ENCODE measurements at places on chromosomes 7 and 10.

- DNase-seq: no peak
These were observed 2.8 kb upstream of the AHCYL2 start for GRCh38 chr7:129222064-129222463.

GRCh38 chr7:74455928-74456327, 2.2 kb downstream of the GTF2IRD1 start:
- DNase-seq: no peak

GRCh38 chr10:51204701-51205100, 130.4 kb downstream of the PRKG1 start:
- DNase-seq: no peak

DNA sequence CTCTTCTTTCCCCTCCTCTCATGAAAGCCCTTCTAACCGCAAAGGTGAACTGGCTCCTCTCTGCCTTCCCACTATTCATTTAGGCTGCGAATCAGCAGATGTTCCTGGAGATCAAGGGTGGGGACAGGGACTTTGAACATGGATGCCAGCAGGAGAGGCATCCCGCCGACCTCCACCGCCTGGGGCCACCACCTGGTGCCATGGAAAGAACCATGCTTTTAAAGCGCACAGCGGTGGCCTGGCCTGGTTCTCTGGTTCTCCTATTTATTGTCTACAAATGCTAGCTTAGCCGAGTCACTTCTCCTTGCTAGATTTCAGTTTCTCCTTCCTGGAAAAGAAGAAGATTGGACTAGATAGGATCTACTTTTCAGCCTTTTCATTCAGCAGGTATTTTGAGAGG, 43.2 kb upstream of the KCNMA1 start:
- DNase-seq: no peak

DNA sequence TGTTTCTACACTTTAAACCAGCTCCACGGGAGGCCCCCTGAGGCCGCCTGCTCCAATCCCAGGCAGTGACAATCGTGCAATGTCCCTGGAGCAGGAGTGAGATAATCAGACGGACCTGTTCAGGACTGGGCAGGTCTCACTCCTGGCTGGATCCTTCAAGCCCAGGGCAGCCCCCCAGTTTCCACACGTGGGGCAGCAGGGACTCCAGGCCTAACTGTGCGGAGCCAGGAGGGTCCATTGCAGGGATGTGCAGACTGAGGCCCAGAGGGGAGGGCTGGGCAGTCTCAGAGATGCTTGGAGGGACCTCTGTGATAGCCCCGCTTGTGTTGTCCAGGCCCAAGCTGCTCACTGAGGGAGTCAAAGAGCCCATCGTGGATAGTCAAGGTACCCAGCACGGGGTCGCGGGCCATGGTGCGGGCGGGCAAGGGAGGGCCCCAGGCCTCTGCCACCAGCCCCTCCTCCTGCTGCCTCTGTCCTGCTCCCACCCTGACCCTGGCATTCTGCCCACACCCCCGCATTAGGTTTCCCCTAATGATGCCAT, 110.5 kb upstream of the KCTD7 start:
- no peak for DNase-seq

DNA sequence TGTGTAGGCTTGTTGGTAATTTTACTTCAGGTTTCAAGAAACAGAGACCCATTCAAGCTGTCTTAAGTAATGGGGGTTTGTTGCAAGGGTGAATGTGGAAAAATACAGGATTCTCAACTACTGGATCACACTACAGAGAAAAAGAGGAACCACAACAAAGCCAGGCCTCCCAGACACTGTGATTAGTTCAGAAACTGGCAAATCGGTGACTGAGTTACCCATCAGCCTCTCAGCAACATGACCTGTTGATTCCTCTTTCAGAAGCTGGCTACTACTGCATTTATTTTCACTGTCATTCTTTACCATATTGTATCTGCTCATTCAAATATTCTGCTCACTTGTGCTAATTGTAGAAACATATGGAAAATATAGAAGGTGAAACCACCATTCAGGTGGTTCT, 16.0 kb downstream of the CCDC71L start:
- DNase-seq: no peak

DNA sequence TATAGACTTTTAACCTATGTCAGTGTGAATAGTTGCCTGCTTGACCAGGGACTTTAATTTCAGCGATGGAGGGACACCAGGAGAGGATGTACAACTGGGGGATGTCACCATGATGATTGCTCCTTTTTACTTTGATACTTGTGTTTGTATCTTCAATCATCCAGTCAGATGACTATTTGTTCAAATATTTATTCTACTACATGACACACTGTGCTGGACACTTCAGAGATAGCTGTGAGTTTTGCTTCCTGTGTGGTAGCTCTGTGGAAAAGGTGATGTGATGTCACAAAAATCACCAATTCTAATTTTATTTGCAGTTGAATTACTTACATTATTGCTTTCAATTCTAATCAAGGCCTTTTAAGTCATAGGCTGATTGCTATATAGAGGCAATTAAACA, 62.7 kb upstream of the CREB5 start:
- peak; percentile 28 for DNase-seq

DNA sequence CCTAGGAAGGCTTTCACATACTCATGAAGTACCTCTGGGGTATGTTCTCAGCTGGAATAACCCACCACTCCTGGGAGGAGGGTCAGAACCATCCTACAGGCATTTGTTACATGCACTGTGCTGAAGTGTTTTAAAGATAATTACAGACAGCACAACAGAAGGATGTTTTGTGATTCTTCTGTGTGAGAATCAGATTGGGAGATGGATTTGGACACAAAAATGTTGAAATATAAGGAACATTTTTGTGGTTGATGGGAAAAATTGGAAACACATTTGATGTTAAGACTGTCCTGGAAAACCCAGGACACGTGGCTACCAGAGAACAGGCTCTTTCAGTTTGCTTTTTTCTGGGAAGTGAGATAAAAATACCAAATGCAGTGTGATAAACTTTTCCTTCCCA, 61.4 kb downstream of the BICC1 start:
- no peak for DNase-seq

GRCh38 chr10:124701881-124702656, 42.1 kb downstream of the FAM53B start:
- DNase-seq: no peak

DNA sequence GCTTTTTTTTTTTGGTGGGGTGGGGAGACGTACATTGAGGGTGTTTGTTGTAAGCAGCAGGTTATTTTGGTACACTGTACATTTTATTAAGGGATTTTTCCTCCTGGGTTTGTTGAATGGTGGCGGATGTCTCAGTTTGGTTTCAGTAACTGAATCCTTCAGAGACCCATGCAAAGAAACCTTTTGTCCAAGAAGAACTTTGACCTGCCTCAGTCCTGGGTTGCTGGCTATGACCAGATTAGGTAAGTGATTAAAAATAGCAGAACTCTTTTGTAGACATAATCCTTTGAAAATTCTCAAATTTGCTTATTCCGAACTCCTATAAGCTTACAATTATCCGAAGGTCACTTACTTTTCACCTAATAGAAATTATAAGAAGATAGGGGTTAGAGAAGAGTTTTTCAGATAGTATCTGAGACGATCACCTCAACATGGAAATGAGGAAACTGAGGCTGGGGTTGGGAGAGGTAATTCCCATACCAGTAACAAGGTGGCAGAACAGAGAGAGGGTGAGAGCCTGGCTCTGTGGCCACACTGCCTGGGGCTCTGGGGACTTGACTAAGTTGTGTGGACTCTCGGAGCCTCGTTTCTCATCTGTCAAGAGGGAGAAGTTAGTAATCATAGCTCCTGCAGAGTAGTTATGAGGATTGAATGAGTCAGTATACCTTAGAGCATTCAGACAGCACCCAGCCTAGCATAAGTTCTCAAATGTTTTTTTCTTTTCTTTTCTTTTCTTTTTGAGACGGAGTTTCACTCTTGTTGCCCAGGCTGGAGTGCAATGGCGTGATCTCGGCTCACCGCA, 87.4 kb downstream of the CCNY start:
- DNase-seq: no peak

DNA sequence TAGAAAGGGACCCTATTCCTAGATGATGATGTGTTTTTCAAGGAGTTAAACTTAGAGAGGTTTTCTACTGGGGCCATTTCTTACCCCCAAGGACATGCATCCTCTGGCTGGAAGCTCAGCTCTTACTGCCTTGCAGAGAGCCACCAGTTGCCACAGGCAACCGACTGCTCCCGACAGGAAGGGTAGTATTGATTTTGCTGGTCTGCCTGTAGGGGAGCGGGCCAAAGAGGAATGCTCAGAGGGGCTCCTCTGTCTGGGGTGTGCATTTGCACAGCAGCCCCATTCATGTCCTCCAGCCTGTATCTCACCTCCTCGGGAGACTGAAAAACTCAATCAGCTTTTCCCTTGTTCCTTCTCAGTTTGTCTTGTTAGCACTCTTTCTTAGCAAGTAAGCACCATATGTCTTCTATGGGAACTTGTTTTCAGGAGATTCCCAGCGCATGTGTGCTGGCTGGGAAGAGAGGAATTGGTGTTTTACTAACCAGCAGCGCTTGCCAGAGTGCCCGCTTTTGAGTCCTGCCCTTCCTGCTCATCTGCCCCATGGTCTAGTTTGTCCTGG, 739.0 kb upstream of the GALNT17 start:
- DNase-seq: no peak

DNA sequence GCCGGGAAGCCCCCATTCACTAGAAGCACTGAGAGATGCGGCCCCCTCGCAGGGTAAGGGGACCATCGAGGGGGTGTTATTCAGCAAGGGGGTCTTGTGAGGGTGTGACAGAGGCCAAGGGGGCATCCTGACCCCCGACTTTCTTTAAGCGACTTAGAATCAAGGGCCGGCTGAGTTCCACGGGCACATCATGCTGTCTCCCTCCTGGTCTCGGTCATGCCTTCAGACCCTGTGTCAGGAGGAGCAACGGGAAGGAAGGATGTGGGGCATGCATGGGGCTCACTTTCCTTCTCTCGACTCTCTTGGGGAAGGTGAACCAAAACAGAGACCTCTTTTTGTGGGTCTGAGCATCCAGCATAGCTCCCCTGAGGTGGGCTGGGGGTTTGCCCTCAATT, 2.5 kb downstream of the ACSL5 start:
- DNase-seq: no peak

GRCh38 chr7:19304086-19304485, 158.9 kb upstream of the FERD3L start:
- no peak for DNase-seq

DNA sequence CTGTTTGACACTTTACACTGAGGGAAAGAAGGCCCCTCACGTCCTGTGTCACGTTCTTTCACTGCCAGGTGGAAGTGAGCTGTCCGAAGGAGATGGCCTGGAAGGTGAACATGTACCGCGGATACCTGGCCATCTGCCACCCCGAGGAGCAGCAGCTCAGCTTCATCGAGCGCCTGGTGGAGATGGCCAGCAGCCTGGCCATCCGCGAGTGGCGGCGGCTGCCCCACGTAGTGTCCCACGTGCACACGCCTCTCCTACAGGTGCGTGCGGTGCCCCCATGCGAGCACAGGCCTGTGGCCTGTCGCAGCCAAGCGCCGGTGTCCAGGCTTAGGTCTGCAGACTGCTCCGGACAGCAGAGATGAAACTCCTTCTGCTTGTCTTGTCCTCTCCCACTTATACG, 103.4 kb downstream of the TRRAP start:
- no peak for DNase-seq

Data from Panc1 (cell line).